Head of caudate nucleus (tissue), 42 donors: ENCODE measurements at places on chromosomes 5 and 9.

- no peak for DNase-seq
These were observed 173.1 kb upstream of the PAPPA start for GRCh38 chr9:115980502-115980901.

DNA sequence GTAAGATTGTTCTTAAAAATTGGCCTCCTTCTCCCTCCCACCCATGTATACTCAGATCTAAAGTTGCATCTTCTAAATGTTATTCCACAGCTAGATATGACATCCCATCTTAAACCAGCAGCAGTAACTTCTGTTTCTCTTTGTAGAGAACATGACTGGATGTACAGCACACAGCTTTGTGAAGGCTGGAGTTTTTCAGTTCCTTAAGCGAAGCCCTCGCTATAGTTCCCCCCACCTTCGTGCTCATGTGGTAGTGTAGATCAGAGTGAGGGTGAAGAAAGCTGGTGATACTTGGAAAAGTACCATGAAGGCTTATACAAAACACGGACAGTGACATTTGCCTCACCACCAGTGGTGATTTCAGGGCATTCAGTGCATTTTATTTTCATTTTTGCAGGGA, 137.5 kb downstream of the MAT2B start:
- no peak for DNase-seq

DNA sequence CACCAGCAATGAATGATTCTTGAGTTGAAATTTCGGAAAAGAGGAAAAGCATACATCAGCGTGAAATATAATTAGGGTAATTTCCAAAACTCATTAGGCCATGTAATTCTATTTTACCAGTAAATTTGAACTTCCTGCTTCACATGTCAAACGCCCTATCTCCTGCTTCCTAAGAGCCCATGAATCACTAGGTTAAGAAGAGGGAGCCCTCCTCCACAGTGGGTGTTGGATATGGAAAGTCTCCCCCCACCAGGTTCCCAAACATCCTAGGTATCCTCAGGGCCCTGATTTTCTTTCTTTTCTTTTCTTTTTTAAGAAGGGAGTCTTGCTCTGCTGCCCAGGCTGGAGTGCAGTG, 115.2 kb downstream of the SUSD1 start:
- DNase-seq: no peak

DNA sequence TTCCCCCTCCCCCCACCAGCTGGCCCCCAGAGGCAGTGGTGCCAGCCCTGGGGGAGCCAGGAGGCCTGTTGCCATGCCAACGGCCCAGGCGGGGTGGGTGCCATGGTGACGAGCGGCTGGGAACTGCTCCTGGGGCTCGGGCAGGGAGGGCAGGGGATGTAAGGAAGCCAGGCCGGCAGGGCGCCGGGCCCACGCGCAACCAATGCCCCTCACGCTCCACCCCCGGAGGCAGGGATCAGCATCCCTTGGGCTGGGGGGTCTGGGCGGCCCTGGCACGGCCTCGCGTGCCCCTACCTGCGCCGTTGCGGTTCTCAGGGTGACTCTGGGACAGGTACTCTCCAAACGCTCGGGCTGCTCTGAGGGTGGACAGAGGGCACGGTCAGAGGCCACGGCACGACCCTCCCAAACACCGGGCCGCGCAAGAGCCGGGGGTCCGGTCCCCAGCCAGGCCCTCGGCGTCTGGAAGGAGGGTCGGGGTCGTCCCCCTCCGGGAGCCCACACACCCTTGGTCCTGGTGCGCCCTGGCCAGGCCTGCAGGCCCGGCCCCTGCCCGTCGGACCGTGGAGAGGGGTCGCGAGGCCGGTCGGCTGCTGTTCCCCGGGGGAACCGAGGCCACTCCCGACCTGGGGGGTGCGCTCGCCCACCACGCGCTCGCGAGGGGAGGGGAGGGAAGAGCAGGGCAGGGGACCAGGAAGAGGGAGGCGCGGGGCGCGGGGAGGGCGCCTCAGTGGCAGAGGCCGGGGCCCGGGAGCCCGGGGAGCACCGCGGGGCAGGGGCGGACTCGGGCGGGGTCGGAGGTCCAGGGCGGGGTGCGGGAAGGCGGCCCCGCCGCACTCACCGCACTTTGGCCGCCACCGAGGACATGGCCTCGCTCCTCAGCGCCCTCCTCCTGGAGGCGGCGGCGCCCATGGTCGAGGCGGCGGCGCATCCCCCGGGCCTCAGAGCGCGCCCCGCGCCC, 661 bp downstream of the NSMF start:
- DNase-seq: peak; percentile 86

DNA sequence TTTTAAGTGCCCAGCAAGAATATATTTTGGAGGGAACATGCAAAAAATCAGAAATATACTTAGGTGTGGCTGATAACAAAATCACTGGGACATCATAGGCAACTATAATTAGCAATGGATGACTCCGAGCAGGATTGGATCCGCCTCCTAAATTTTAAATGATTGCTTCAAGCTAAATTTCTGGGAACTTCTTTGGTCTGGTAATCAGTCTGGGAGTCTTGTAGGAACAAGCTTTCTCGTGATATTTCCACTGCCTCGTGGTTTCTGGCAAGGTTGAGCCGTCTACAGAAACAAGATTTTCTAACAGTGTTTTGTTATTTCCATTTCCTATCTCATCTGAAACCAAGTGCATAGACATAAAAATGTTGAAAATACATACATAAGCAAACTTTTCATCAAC, 232.6 kb downstream of the BNC2 start:
- DNase-seq: no peak

DNA sequence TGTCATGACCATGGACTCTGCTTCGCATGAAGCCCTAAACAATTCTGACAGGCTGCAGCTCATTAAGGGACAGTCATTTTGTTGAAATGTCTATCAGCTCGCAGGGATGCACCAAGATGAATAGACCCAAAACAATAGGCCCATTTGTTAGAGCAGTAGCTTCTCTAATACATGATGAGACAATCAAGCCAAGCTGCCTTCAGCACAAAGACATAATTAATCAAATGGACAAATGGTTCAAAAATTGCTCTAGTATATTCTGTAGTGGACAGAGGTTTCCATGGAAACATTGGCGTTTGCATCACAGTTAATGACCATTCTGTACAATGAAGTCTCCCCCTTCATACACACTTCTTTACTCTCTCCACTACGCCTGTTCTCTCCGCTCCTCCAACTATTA, 274.6 kb downstream of the ANXA1 start:
- DNase-seq: peak; percentile 25

DNA sequence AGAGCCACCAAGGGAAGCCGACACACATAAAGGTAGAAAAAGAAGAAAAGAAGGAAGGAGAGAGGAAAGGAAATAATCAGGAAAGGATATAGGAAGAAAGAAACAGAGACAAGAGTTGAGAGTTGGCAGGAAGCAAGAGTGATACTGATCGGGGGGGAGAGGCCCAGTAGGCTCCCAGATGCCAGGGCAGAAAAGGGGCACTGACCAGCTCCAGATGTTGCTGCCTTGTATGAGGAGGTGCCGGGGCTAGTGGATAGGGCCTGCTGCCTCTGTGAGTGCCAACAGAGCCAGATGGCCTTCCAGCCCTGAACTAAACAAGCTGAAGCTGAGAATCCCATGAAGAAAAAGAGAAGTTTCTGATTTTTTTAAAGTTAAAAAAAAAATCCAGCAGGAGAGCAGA, 82.0 kb upstream of the TRIM32 start:
- no peak for DNase-seq

- DNase-seq: no peak
These were observed 205.3 kb upstream of the WWC1 start for GRCh38 chr5:168086104-168086610.

DNA sequence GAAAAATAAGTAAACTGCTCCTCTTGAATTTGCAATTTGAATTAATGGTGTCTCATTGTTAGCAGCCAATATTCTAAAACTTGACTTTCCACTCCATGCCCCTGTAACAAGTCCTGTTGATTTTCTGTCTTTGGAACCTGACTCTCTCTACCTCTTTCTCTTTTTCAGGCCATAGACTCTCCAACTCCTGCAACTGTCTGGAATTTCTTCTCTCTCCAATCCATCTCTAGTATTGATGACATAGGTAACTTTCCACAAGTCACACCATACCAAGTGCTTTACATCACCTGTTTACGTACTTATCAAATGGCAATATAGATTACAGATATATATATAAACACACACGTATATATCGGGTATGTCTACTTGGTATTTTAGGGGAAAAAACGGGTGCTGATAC, 923 bp downstream of the C5orf34 start:
- no peak for DNase-seq

GRCh38 chr5:60334281-60334713, 365.7 kb downstream of the DEPDC1B start:
- no peak for DNase-seq

DNA sequence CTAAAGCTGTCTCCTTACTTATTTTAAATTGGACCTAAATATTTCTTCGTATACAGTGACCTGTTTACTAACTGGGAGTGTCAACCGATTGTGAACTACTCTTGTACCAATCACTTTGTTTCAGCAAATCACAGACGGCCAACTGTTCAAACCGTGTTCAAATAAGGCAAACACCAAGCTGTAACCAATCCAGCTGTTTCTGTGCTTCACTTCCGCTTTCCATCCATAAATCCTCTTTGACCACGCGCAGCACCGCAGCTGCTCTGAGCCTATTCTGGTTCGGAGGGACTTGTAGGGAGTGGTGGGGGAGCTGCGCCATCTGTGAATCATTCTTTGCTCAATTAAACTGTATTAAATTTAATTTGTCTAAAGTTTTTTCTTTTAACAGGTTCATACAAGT, 4.8 kb upstream of the FAM240B start:
- DNase-seq: no peak

DNA sequence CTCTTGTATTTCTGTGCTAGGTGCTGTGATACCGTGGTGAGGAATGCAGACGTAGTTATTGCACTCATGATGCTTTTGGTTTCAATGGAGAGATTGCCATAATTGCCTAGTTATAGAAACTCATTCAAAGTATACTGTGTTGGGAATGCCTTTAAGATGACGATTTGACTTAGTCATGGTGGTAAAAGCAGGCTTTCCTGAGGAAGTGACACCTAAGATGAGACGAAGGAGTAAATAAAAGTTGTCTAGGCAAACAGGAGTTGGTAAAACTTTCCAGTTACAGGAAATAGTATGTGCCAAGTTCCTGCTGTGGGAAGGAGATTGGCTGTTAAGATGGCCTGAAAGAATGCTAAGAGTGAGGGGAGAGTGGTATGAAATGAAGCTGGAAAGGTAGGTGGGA, 48.1 kb downstream of the FOCAD start:
- no peak for DNase-seq

DNA sequence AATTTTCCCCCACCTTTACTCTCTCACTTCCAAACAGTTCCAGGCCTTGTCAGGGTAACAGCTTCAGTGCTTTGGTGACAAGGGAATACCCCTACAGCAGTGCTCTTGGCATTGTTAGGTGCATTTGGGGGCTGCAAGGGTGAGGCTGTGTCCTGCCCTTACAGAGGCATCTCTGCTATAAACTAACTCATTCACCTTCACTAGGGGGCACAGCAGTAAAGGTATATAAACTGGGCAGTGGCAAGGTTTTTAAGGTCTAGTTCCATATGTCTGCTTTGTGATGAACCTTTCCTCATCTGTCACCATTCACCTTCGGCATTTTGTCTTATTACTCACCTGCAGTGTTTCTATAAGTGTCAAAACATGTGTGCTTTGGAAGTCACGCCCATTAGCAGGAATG, 79.1 kb upstream of the GPR151 start:
- no peak for DNase-seq
